Stimulated activated CD4-positive, alpha-beta T cell treated with anti-CD3 and anti-CD28 coated beads, Interleukin-12 subunit alpha, Interleukin-12 subunit beta, amount 100 ng/mL, for 24 hours (primary cell): ENCODE measurements at places on chromosomes 16 and 17.

DNA sequence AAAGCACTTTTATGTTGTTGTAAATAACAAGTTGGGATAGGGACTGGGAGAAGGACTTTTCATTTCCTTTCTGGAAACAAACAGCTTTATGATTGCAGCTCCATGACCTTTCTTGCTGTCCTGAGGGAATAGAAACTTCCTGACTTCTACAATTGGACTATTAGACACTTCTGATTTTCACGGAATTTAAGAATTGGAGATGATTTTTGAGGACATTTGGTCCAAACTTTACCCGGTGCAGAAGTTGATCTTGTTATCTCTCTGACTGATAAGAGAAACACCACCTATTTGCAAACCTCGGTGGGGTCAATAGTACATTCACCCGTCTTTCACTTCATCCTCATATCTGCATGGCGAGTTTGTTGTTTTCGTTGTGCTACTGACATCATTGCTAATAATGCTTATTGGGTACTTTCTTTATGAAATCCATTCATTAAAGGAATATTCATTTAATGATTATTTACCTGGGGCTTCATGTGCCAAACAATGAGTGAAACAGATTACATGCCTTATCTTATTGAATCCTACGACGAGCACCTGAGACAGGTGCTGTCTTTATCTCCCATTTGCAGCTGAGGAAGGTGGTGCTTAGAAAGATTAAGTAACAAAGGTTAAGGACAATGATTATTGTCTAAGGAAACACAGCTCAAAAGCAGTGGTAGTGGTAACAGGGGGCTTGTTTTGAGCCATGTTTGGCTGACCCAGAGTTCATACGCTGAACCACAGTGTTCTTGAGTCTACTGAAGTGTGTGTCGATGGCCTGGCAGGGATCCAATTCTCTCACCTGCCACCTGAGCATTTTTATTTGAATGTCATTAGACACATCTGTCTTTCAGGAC is 176.9 kb upstream of the FAM20A start:
- DNase-seq, result no peak

- no peak for DNase-seq
These were observed 9.5 kb upstream of the RHBDL3 start for GRCh38 chr17:32256012-32256700.

GRCh38 chr16:35750701-35751104 is 2291.3 kb downstream of the TP53TG3F start:
- DNase-seq, result no peak

- no peak for DNase-seq
These were observed 128.2 kb upstream of the GNAO1 start for GRCh38 chr16:56063111-56063510.

GRCh38 chr16:49781401-49781800 is 74.5 kb downstream of the ZNF423 start:
- DNase-seq, result no peak

- no peak for DNase-seq
These were observed 103.2 kb upstream of the SDK2 start for GRCh38 chr17:73747221-73748002.

- no peak for DNase-seq
These were observed 6.2 kb upstream of the SPATA20 start for GRCh38 chr17:50540560-50541401.
